ENCODE measurements at places on chromosomes 16 and 17.

DNA sequence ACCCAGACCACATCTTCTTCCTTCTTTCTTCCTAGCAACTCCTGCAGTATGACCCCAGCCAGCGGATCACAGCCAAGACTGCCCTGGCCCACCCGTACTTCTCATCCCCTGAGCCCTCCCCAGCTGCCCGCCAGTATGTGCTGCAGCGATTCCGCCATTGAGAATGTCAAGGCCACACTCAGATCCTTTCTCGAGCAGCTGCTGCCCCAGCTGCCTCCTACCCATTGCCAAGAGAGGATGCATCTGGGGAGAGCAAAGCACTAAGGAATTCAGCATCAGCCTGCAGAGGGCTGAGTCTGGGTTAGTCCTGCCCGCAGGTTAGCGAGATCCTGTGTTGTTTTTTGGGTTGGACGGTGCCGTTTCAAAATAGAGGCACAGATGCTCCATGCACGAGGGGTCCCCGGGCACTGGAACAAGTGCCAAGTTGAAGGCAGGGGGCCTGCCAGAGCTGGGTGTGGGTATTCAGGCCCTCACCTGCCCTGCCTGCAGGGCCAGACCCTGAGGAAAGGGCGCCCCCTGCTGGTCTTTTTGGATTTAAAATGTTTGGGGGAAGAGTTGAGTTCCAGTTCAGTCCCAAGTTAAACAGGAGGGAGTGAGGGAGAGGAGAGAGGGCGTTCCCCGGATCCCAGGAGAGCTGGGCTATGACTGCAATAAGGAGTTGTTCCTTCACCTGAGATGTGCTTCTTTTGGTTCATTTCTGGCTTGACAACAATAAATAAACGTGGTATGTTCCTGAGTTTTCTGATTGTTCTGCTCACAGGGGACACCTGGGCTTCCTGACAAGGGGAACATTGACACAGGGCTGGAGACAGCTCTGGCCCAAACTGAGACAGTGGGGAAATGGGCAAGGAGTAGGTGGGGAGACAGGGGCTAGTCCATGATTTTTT lies 4.9 kb downstream of the CDK3 start:
- peak; percentile 82 for DNase-seq

DNA sequence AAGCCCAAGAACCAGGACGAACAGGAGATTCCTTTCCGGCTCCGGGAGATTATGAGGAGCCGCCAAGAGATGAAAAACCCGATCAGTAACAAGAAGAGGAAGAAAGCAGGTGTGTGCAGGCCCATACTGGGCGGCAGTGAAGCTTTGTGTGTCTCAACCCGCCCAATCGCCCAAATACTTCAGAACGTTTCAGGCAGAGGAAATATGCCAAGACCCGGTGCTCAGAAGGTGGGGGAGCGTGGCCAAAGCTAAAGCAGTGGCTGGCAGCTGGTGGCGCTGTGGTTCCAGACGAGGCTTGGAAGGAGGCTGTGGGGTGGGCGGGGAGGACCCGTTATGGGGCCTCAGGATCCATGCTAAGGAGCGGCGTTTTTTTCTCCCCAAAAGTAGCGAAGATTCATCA lies 1.2 kb downstream of the CCDC137 start:
- DNase-seq = no peak

DNA sequence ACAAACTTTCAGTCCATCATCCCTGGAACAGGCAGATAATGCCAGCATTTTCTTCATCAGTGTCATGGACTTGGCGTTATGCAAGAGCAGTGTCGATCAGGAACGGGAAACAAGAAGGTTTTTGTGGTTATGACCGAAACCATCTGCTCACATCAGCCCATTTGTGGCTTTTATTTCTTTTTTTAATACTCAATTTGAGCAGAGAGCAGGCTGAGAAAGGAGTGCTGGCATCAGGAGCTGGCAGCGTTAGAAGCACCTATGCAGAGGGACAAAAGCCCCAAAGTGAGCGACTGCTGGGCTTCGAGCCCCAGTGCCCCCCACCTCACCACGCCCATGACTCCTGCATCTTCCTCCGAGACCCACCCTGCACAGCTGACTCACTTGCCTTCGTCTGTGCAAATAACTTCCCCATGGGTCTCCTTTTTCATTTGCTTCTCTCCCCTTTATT lies 16.2 kb upstream of the CD300E start:
- no peak for DNase-seq

DNA sequence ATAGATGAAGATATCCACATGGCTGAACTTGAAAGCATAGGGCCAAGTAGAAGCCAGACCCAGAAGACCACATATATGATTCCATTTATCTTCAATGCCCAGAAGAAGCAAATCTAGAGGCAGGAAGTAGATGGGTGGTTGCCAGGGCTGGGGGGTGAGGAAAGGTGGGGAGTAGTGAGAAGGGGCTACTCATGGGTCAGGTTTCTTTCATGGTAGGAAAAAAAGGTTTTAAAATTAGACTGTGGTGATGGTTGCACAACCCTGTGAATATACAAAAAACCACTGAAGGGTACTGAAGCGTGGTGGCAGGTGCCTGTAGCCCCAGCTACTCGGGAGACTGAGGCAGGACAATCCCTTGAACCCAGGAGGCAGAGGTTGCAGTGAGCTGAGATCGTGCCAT lies 5.4 kb downstream of the CD2BP2 start:
- DNase-seq = no peak

DNA sequence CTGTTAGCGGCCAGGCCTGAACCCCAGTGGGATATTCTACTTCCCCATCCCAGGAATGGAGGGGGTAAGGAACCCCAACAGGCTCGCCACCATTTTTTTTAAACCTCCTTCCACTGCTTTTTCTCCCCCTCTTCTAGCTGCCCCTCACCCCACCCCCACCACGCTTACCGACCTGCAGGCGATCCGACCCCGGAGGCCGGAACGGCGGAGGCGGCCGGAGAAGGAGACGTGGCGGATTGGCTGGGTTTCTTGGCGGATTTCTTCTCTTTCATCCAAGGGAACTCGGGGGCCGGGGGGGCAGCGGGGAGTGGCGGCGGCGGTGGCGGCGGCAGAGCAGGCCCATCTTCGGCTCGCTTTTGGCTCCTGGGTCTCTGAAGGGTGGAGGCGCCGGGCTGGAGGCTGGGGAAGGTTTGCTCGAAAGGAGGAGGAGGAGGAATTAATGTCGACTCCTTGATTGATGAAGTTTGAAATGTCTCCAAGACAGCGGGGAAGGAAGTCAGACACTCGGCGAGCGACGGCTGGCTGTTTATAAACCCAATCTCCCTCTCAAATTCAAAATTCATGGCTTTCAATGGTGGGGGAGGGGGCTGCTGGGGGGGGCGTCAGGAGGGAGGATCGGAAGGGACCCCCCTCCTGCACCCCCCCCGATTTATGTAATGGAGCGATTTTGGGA lies 424 bp downstream of the HOXB2 start:
- no peak for DNase-seq

GRCh38 chr16:83994087-83994486 lies 26.0 kb downstream of the NECAB2 start:
- peak; percentile 86 for DNase-seq

GRCh38 chr17:41492771-41493170 lies 3.1 kb upstream of the KRT36 start:
- DNase-seq = no peak

DNA sequence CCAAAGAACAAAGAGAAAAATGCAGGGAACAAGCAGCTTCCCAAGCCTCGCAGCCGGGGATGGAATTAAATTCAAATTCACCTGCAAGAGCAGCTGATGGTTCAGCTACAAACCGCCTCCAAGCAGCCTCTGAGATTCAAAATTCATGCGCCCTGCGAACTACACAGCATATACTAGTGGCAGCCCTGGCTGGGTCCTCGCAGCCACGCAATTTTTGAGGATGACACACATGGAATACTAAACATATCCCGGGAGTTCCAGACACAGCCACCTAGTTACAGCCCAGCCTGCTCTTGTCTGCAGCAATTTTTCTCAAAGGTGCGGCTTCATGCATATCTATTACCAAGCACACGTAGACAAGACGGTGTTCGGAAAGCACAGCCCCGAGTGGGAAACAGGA lies 35.9 kb upstream of the KIFC3 start:
- DNase-seq = no peak

DNA sequence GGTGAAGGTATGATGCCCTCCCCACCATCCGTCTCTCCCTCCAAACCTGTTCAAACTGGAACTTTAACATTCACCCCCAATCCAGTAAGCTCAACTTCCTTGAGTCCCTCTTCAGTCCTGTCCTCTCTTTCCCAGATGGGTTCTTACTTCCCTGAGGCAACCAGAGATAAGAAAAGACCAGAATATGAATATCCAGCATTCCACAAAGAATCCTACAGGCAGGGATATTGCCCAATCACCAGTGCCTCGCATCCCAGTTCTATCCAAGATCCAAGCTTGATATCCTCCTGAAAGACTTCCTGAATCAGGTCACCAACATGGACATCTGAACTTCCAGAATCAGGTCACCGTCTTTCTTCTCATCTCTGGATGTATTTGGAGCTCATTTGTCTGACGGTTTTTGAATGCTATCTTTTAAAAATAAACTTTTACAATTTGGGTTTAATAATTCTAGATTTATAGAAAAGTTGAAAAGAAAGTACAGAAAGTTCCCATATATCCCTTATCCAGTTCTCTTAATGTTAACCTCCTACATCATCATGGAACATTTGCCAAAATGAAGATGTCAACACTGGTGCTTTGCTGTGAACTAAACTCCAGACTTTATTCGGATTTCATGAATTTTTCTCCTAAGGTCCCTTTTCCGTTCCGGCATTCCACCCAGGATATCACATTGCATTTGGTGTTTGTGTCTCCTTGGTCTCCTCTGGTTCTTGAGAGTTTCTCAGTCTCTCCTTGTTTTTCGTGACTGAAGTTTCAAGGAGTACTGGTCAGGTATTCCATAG lies 13.7 kb upstream of the COL1A1 start:
- peak; percentile 25 for DNase-seq

DNA sequence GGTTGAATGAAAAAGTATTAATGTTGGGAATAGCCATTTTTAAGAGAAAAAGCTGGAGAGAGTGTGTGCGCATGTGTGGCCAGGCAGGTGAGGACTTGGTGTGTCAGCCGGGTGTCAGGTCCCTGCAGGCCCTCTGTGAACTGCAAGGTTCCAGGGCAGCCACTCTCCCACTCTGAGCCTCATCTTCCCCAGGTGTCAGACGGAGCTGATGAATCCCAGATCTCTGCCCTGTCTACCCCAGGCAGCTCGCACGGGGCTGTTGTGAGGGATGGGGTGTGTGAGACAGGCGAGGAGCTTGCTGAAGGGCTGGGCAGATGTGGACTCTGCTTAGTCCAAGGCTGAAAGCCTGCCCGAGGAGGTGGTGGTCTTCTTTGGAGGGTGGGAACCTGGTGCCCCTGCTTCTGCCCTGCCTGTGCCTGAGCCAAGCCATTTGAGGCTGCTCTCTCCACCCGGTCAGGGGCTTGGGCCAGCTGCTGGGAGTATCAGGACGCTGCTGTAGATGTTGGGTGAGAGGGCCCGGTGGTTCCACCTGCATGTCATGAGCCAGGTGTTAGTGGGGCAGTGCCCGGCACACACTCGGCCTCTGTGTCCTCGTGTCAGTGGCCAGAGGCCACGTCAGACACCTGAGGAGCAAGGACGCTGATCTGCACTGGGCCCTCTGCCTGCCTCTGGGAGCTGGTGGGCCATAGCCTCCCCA lies 122.4 kb downstream of the RAB11FIP4 start:
- DNase-seq = no peak

DNA sequence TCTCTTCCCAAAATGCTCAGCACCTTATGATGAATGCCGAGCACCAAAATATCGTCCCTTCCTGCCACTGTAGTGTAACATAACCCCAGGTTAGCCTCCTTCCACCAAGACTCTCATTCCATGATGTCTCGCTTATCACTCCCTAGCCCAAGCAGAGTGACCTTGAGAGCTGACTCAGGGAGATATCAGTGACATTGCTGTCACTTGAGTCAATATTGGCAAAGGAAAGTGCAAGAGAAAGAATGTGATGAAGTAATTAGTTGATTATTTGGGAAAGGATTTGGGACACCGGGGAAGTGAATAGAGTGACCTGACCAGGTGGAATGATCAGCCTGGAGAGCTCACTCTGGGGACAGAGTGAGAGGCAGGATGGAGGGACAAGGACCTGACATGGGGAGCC lies 2.6 kb upstream of the ANKFN1 start:
- no peak for DNase-seq

All from PC-9 (cell line).